ENCODE measurements at places on chromosomes 2 and 18.

DNA sequence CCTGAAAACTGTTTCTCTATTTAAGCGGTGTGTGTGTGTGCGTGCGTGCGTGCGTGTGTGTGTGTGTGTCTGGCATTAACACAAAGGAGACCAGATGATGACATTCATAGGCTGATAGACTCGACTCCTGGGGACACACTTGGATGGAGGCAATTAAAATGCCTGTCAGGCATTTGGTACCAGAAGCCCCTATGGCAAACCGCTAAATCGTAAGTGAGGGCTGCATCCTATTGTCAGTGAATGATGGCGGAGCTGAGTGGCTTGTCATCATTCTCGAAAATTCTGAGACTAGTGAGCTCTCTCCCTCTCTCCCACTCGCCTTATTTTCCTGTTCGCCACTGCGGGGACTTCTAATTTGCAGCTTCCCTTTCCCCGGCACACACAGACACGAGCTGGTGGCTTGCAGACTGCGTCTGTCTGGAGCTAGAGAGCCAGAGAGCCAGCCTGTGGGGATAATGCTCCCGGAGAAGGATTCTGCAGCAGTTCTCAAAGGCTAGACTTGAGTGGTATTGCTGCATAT lies 155.4 kb downstream of the MAP2 start:
- no peaks in the 10 kb centered on the region for H3K36me3 ChIP-seq
- no peak for DNase-seq
- no peak overlapping the region for H3K4me3 ChIP-seq
- no peak overlapping the region for H3K27ac ChIP-seq
- no peaks in the 10 kb centered on the region for H3K4me1 ChIP-seq
- no peaks in the 10 kb centered on the region for H3K27me3 ChIP-seq

- DNase-seq: no peak
- H3K36me3 ChIP-seq: no peaks in the 10 kb centered on the region
These were observed 1335.3 kb upstream of the CDH2 start for GRCh38 chr18:29512203-29512602.

DNA sequence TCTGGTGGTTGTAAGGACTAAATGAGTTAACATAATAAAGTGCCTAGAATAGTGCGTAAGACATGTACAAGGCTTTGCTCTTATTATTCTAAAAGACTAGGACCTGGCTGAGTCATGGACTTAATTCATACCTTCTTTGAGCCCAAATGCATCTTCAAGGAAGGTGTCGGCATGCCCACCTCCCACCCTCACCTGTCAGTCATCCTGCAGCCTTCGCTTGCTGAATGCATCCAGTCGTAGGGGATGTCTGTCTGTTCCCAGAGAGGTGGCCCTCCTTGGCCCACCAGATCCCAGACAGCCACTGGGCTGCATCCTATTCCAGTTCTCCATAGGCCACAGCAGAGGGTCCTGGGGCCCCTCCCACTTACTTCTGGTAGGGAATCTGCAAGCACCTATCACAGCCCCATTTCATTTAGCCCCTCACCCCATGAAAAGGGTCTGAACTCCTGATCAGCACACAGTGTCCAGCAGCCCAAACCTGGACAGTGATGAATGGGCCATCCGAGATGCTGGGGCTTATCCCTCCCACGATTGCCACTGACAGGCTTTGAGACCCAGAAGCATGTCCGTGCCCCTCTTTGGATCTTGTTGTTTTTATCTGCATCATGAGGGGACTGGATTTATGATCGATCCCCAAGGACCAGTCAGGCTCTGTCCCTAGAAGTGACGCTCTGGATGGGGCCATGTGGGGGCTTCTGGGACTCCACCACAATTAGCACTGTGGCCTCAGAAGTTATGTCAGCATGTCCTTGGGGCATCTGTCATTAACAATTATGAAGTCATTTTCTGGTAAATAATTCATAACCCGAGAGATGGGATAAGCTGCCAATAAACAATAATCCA lies 101.1 kb downstream of the KLHL29 start:
- no peak overlapping the region for H3K4me3 ChIP-seq
- H3K27me3 ChIP-seq: no peaks in the 10 kb centered on the region
- no peak overlapping the region for H3K27ac ChIP-seq
- peaks cover 4% of the 10 kb centered on the region for H3K4me1 ChIP-seq

GRCh38 chr2:47899915-47900816 lies 6.1 kb downstream of the FBXO11 start:
- peak overlapping the region; percentile 63 for H3K27ac ChIP-seq
- H3K27me3 ChIP-seq: no peaks in the 10 kb centered on the region
- DNase-seq: peak; percentile 11
- no peaks in the 10 kb centered on the region for H3K36me3 ChIP-seq

DNA sequence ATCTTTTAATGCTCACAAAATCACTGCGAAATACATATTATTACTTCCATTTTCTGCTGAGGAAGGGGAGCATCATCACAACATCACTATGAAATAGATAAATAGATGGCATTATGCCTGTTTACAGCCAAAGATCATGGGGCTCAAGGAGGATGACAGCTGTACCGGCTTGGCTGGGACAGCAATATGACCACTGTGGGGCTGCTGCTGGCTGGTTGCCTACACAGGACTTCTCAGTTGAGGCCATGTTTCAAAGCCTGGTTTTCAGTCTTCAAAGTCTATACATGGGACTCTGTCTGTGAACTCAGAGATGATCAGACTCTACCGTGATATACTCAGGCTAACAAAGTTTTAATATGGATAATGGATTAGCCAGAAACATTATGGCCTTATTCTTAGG lies 58.7 kb downstream of the SPATS2L start:
- H3K27me3 ChIP-seq: no peaks in the 10 kb centered on the region
- no peak overlapping the region for H3K27ac ChIP-seq
- H3K4me3 ChIP-seq: no peak overlapping the region

DNA sequence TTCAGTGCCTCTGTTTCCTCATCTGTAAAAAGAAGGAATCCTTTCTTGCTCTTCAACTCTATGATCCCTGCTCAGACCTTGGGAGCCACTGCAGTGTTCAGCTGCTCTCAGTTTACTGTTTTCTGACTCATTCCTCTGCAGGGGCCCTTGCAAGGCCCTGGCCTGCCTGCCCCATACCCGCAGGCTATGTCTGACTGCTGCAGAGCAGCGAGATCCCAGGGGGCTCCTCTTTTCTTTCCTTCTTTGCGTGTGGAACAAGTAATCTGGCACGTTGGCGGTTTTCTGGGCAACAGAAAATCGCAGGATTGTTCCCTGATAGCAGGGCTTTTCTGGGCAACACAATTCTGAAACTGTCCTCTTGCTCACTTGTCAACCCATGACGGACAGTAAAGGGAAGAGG lies 376.0 kb downstream of the DCC start:
- H3K36me3 ChIP-seq: no peaks in the 10 kb centered on the region
- no peaks in the 10 kb centered on the region for H3K4me1 ChIP-seq
- H3K27ac ChIP-seq: no peak overlapping the region
- no peaks in the 10 kb centered on the region for H3K27me3 ChIP-seq
- no peak overlapping the region for H3K4me3 ChIP-seq

DNA sequence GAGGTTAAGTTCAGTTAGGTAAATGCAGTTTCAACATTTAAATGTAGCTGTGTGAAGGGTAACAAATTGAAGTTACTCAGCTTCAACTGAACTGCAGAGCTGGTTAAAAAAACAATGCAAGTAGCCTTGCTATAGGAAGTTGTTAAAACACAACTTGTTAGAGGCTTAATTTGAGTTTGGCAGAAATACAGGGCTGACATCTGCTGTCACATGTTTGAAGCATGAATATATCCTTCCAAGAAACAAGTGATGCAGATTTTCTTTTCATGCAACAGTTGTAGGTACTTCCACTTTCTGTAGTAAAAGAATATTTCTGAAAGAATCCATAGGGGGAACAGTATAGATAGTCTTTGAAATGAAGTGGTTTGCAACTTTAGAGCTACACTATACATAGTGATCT lies 208.7 kb upstream of the RASGRP3 start:
- no peaks in the 10 kb centered on the region for H3K36me3 ChIP-seq
- H3K4me1 ChIP-seq: no peaks in the 10 kb centered on the region
- no peaks in the 10 kb centered on the region for H3K27me3 ChIP-seq
- H3K4me3 ChIP-seq: no peak overlapping the region

- peaks cover 3% of the 10 kb centered on the region for H3K4me1 ChIP-seq
- H3K27ac ChIP-seq: no peak overlapping the region
- H3K27me3 ChIP-seq: no peaks in the 10 kb centered on the region
- no peaks in the 10 kb centered on the region for H3K36me3 ChIP-seq
These were observed 486.4 kb downstream of the BCL11A start for GRCh38 chr2:60067006-60067405.

DNA sequence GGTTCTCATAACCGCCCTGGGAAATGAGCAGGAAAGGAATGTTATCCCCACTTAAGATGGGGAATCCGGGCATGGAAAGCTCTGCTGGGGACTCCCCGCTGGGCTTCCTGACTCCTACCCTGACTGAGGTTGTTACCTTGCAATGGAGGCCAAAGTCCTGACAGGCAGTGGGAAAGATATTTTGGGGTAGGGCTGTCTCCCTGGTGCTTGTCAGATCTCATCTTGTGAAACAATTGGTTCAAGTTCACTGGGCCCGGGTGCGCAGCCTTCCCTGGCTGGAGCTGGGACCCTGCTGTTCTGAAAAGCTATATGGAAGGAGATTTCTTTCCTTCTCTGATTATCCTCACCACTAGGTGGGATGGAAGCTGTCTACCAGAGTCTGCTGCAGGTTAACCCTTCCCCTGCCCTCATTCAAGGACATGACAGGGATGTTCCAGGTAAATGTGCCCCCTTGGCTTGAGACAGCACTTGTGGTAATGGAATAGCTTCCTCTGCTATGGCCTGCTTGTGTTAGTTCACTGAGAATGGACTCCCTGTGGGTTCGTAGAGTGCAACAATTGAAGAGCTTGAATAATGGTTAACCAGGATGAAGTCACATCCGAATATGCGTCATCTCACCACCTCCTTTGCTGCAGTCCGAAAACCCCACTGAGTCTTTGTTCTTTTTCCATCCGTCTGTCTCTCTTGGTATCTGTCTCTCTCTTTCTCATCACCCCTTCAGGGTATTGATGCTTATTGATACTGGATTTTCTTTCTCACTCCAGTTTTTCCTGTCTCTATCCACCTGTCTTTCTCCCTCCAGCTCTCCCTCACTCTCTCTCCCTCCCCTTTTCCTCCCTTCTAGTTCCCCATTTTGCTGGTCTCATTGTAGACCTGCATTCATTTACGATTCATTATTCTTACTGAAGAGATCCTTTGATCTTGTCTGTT lies 67.8 kb upstream of the EPAS1 start:
- H3K4me1 ChIP-seq: peaks cover 12% of the 10 kb centered on the region
- H3K27me3 ChIP-seq: no peaks in the 10 kb centered on the region
- H3K36me3 ChIP-seq: no peaks in the 10 kb centered on the region
- peak overlapping the region; percentile 76 for H3K27ac ChIP-seq
- peak; percentile 47 for DNase-seq

DNA sequence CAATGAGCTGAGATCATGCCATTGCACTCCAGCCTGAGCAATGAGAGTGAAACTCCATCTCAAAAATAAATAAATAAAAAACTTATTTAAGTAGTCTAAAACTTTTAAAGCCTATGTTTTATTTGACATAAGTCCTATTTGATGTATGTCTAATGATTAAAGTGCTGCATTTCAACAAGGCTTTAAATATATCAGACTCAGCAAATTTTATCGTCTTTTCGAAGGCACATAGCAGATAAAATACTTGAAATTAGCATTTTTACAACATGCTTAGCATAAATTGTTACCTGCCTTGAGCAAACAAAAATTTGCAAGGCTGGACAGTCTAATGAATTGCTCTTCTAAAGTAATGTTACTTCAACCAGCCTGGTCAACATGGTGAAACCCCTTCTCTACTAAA lies 85.9 kb downstream of the PRKRA start:
- no peak overlapping the region for H3K4me3 ChIP-seq
- no peaks in the 10 kb centered on the region for H3K36me3 ChIP-seq
- H3K4me1 ChIP-seq: no peaks in the 10 kb centered on the region
- no peak overlapping the region for H3K27ac ChIP-seq
- no peak for DNase-seq

DNA sequence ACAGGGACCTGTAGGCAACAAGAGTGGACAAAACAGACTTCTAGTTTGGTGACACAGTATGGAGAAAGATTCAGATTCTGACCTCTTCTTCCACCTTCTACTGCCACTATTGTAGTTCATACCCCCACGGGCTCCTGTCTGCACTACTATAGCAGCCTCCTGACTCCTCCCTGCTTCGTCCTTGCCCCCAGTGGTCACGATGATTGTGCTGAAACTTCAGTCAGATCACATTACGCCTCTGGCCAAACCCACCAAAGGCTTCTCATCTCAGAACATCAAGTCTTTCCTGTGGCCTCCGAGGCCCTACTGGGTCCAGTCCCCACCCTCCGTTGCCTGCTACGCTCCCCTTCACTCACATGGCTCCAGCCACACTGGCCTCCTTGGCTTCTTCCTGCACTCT lies 147.6 kb downstream of the CYP26B1 start:
- no peak overlapping the region for H3K4me3 ChIP-seq
- peak; percentile 1 for DNase-seq
- peak overlapping the region; percentile 44 for H3K27ac ChIP-seq
- no peaks in the 10 kb centered on the region for H3K36me3 ChIP-seq
- no peaks in the 10 kb centered on the region for H3K27me3 ChIP-seq

- H3K4me3 ChIP-seq: no peak overlapping the region
- H3K27me3 ChIP-seq: no peaks in the 10 kb centered on the region
- no peaks in the 10 kb centered on the region for H3K4me1 ChIP-seq
These were observed 318.2 kb upstream of the NRXN1 start for GRCh38 chr2:51350100-51350499.

- H3K27me3 ChIP-seq: peaks cover under 1% of the 10 kb centered on the region
- no peak for DNase-seq
- H3K36me3 ChIP-seq: no peaks in the 10 kb centered on the region
- peaks cover 10% of the 10 kb centered on the region for H3K4me1 ChIP-seq
- no peak overlapping the region for H3K27ac ChIP-seq
- no peak overlapping the region for H3K4me3 ChIP-seq
These were observed 232.4 kb downstream of the MTX2 start for GRCh38 chr2:176501617-176502016.

DNA sequence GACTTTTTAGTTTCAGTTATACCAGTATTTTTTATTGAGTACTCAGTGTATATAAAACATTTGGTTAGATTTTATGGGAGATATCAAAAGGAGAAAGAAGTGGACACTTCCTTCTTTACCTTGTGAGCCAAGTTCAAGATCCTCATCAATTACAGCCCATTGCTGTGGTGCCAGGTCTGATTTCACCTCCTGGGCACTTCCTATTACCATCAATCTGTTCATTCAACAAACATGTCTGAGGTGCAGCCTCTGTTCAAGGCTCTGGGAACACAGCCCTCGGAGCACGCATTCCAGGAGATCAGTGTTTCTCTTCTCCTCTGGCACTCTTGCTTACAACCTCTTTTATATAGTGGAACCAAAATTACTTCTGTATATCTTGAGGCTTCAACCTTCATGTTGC lies 171.4 kb upstream of the ALPP start:
- no peaks in the 10 kb centered on the region for H3K27me3 ChIP-seq
- no peak overlapping the region for H3K4me3 ChIP-seq
- no peak for DNase-seq
- H3K36me3 ChIP-seq: no peaks in the 10 kb centered on the region

GRCh38 chr2:71531522-71532047 lies 78.2 kb downstream of the DYSF start:
- H3K27ac ChIP-seq: no peak overlapping the region
- peaks cover 4% of the 10 kb centered on the region for H3K27me3 ChIP-seq
- H3K4me3 ChIP-seq: no peak overlapping the region

- no peaks in the 10 kb centered on the region for H3K36me3 ChIP-seq
- no peaks in the 10 kb centered on the region for H3K27me3 ChIP-seq
- no peak overlapping the region for H3K4me3 ChIP-seq
These were observed 340.2 kb downstream of the FIGN start for GRCh38 chr2:163395602-163396001.

GRCh38 chr2:146258071-146258470 lies 1586.8 kb upstream of the ACVR2A start:
- H3K27ac ChIP-seq: no peak overlapping the region
- H3K4me1 ChIP-seq: no peaks in the 10 kb centered on the region
- H3K27me3 ChIP-seq: no peaks in the 10 kb centered on the region
- no peaks in the 10 kb centered on the region for H3K36me3 ChIP-seq

GRCh38 chr18:79772108-79772864 lies 25.5 kb upstream of the KCNG2 start:
- DNase-seq: no peak
- H3K27me3 ChIP-seq: no peaks in the 10 kb centered on the region
- no peak overlapping the region for H3K27ac ChIP-seq
- no peaks in the 10 kb centered on the region for H3K4me1 ChIP-seq
- no peak overlapping the region for H3K4me3 ChIP-seq

Measured in hepatocyte (in vitro differentiated cells).